Activated CD4-positive, alpha-beta T cell treated with anti-CD3 and anti-CD28 coated beads, Interleukin-2, amount 50 U/mL, for 1 hour (primary cell): ENCODE measurements at places on chromosomes 2 and 18.
A peak's percentile ranks its signal among the peaks of the same experiment; 100 is the strongest.

GRCh38 chr2:106314444-106314843, 120.3 kb upstream of the UXS1 start:
- no peak for DNase-seq

DNA sequence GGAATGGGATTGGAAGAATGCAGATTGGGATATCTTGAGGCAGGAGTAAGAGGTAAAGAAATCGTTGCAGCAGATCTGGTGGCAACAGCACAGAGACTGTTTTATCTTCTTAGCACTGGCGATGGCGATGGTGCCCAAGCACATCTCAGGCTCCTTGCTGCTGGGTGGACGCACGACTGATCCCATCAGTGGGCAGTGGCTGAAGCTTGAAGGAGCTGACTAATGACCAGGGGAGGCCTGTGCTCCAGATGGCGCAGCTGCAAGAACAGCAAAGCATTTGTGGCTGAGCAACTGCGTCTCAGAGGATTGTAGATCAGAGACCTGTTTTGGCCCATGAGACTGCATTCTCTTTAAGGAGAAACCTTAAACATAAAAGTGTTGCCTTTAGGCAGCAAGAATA, 54.6 kb downstream of the GALR1 start:
- DNase-seq, result no peak

DNA sequence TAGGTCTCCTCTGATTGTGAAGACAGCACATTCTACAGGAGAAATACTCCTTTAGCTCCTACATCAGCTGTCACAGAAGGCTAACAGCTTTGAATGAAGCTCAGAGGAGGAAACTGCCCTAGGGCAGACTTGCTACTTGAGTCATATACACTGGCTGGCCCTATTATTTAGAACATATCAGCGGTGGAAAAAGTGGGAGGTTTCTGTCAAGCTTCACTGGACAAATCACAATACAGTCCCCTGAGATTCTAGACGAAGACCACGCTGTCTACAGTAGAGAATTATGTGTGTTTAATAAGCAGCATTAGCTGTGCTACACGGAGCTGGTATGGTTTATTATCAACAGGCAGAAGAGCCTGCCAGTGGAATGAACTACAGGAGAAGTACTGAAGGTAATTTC, 230.9 kb upstream of the FSIP2 start:
- DNase-seq, result no peak

DNA sequence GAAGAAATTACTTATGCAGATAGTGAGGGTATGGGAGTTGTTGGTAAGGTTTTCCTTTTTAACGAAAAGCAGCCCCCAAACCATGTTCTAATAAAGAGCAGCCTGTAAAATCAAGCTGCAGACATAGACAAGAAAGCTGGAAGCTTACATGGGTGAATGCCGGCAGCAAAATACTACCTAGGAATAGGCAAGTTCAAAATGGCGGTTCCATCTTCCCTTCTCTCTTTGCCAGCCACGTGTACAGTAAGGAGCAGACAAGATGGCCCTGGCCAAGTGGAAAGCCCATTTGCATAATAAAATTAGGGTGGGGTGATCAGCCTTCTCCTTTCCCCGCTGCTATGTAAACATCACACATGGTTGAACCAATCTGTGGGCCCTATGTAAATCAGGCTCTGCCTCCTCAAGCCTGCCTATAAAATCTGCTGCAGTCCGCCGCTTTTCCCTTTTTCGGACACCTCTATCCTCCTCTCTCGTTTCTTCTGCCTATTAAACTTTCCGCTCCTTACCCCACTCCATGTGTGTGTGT, 155.0 kb downstream of the ZBTB7C start:
- no peak for DNase-seq

GRCh38 chr18:79600596-79600995, 79.0 kb upstream of the CTDP1 start:
- no peak for DNase-seq

DNA sequence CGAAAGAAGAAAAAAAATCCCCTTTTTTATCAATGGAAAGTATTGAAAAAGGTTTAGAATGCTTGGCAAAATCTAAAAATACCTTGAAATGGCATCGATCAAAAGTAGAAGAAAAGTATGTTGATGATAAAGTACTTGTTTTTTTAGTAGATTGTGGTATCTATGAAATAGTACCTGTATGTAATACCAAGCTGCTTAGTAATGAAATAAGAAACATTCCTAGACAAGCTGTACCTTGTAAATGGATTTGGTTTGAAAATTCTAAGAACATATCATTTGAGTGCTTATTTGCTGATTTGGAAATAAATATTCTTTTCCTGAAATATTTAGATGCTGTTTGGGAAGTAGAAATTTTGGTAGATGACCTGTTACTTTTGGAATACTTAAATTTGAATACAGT, 18.4 kb downstream of the TDRD15 start:
- no peak for DNase-seq

- no peak for DNase-seq
These were observed 9.6 kb downstream of the CYB5A start for GRCh38 chr18:74281980-74282754.

DNA sequence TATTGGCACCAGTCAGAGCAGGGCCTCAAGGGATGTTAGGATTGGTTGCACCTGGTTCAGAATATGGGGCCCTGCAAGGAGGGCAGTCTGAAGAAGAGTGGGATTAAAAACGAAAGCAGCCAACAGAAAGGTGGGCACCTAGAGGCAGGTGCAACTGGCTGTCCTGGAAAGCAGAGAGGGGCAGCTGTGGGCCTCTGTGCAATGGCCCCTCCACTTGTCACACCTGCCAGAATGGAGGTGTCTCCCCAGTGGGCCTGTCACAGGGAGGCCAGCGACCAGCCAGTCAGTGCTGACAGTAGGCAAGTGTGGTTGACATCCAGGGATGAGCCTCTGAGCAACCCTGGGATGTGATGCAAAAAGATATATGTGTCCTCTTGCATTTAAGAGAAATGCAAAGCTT, 37.7 kb downstream of the INPP4A start:
- no peak for DNase-seq

GRCh38 chr2:152024477-152024876, 74.4 kb downstream of the CACNB4 start:
- DNase-seq, result no peak

GRCh38 chr2:32008805-32009515, 1.8 kb downstream of the MEMO1 start:
- DNase-seq, result no peak

DNA sequence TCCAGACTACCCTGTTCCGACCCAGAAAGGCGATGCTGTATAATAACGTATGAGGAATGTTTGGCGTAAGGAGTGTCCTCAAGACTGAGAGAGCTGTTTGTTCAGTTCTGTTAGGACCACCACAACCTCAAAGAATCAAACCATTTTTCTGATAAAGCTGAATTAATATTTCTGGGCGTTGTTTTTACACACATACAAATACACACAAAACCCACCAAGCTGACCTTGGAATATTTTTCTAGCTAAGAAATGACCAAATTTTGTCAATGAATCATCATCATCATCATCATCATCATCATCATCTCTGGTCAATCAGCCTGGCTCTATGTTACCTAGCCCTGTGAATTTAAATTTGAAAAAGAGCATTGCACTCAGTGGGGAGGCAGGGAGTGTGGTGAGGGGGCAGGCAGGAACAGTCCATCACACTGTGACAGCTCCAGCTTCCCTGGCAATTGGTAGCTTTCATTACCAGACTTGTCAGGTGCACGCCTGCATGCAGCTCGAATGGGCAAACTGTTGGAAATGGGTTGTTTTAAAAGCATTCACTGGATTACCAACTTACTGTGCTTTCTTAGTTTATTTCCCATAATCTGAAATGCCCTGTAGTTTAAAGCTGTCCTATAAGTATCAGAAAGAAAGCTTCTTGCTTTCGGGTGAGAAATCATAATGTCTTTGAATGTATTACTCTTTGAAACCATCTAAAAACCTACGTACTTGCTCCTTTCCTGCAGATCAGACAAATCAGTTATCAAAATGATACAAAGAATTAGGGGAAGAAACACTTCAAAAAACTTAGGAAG, 6.9 kb upstream of the POU3F3 start:
- DNase-seq, result no peak

- no peak for DNase-seq
These were observed 600.2 kb downstream of the NYAP2 start for GRCh38 chr2:225999692-226000091.

DNA sequence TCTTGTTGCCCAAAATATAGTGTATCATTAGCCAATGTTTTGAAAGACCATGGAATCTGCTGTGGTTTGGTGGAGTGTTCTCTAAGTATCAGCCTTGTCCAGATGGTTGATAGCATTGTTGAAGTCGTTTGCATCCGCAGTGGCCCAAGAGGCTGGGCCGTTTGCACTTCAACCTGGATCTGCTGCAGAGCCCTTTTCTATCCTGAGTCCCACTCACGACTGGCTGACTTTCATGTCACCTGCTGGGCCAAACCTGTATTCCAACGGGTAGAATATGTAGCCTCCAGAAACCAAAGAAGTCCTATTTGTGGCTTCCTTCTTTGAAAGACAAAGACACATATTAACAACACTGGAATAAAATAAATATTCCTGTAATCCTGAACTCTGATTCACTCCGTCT, 1154.1 kb downstream of the RPIA start:
- no peak for DNase-seq

GRCh38 chr2:31066086-31066485, 72.2 kb downstream of the GALNT14 start:
- no peak for DNase-seq

- DNase-seq, result no peak
These were observed 157.3 kb upstream of the SPRED2 start for GRCh38 chr2:65589667-65590066.

DNA sequence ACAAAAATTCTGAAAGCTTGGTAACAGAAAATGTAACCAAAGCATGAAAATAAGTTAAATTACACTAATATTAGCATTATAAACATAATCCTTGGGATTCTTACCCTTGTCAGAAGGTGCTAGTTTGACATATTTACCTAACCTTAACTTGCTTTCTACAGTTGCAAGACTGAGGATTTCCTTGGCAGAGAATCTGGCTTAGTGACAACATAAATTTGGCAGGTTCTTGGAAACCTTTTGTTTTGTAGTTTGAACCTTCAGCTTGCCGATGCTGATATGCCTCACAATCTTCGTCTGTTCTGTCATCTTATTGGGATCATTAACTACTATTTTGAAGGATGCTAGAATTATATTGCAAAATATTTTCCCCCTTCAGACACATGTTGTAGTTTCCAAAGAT, 3.4 kb downstream of the XIRP2 start:
- DNase-seq, result no peak

DNA sequence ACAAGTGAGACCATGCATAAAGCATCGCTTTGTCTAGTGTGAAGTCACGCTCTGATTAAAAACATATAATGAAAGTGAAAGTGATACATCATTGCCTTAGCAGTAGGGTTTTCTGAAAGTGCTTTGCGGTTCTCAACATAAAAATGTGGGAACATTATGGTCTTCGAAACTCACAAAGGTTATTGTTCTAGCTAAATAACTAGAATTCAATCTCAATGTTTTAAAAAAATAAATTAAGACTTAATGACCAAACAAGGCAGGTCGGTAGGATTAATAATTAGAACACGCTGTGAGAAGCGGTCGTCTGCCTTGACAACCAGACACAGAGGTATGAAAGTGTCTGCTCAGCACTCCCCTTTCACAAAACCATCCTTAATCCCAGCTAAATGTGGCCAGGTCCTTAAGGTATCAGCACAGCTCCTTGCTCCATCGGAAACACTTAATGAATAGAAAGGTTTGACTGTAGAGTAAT, 42.2 kb downstream of the KLHL14 start:
- no peak for DNase-seq

DNA sequence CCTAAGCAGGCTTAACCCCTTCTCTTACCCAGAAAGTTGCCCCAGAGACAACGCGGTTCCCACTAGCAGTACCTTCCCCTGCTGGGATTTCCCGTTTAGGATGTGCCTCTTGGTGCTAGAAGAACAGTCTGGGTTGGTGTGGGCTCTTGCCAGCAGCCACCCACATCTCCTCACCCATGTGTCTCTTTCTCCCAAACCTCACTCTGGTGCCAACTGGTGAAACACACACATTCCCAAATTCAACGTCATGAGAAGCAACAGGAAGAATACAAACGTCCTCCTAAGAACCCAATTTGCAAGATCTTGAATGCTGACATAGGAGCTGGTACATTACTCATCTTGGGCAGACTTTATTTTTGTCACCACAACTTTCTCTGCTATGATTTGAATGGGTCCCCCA, 36.2 kb downstream of the DIPK1C start:
- DNase-seq, result no peak

DNA sequence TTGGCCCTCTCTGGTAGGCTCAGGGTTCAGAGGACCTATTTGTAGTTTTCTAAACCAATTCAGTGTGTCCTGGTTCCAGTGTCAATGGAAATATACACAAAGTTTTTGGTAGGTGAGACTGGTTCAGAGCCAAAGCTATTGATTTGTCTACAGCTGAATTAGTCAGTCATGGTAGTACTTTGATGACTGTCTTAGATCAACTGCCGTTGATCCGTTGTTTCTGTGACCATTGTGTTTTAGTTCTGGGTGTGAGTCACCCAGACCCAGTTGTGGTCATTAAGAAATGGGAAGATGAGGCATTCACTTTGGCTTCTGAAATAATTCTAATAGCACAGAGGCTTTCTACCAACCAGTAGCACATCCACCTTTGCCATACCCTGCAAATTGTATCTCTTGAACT, 16.0 kb upstream of the RPE start:
- no peak for DNase-seq

DNA sequence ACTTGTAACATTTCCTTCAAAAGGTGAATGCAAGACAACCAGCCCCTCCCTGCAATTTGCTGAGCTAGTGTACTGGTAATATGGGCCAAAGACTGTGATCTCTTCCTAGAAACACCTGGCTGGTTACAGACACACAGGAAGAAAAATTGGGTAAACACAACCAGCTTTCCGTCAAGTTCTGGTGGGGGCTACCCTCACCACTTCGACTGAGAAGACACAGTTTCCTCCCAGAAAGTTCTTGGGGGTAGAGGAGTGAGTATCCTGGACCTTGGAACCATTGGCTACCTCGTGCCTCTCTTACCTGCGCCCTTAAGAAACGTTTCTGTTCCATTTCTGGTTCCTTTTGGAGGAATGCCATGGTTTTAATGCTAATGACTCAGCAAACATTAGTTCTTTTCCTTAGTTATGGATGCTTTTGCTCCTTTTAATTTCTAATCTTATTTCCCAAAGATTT, 120.9 kb upstream of the DLX2 start:
- no peak for DNase-seq

- DNase-seq, result no peak
These were observed 204.8 kb downstream of the RBM43 start for GRCh38 chr2:151056870-151057269.

- DNase-seq, result peak; percentile 73
These were observed 916 bp upstream of the PDCD1 start for GRCh38 chr2:241859436-241860183.

- no peak for DNase-seq
These were observed 509 bp upstream of the RNF144A start for GRCh38 chr2:6916736-6917070.

GRCh38 chr2:33265584-33266338, 210.7 kb upstream of the RASGRP3 start:
- DNase-seq, result no peak

GRCh38 chr2:223048519-223048918, 3.5 kb upstream of the KCNE4 start:
- no peak for DNase-seq
